ENCODE measurements at places on chromosomes 13 and 19.

DNA sequence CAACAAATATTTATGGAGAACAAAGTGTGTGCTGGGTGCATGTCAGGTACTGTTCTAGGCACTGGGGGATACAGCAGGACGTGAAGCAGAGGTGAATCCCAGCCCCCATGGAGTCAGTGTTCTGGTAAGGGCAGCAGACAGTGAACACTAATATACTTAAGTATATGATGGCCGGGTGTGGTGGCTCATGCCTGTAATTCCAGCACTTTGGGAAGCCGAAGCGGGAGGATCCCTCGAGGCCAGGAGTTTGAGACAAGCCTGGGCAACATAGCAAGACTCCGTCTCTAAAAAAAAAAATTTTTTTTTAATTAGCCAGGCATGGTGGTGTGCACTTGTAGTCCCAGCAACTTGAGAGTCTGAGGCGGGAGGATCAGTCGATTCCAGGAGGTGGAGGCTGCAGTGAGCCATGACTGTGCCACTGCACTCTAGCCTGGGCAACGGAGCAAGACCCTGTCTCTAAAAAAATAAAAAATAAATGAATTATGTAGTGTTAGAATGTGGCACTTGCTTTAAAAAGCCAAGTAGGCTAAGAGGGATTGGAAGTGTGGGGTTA, 22.6 kb downstream of the CHST8 start:
- no peak for DNase-seq

DNA sequence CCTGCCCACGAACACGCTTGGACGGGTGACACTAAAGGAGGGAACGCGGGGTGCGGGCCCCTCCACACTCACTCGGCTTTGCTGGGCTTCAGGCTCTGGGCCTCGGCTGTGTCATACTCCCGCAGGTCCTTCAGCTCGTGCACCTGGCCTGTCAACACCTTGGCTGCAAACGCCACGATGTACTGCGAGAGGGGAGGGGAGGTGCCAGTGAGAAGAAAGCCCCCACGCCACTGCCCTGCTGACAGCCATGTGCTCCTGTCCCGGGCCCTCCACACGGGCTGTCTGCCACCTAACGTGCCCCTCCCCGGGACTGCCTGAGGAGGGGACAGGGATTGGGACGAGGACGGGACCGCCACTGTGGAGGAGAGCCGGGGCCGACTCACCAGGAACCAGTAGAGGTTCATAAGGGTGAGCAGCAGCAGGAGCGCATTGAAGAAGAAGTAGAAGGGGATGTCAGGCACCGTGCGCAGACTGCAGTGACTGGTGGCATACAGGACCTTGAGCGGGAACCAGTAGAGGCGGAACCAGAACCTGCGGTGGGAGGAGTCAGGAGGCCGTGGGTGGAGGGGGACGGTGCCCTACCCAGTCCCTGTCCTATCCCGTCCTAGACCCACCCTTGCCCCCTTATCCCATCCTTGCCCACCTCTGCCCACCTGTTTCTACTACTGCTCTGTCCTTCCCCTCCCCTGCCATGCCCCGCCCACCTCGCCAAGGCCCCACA, 16.9 kb downstream of the CERS1 start:
- DNase-seq, result no peak

DNA sequence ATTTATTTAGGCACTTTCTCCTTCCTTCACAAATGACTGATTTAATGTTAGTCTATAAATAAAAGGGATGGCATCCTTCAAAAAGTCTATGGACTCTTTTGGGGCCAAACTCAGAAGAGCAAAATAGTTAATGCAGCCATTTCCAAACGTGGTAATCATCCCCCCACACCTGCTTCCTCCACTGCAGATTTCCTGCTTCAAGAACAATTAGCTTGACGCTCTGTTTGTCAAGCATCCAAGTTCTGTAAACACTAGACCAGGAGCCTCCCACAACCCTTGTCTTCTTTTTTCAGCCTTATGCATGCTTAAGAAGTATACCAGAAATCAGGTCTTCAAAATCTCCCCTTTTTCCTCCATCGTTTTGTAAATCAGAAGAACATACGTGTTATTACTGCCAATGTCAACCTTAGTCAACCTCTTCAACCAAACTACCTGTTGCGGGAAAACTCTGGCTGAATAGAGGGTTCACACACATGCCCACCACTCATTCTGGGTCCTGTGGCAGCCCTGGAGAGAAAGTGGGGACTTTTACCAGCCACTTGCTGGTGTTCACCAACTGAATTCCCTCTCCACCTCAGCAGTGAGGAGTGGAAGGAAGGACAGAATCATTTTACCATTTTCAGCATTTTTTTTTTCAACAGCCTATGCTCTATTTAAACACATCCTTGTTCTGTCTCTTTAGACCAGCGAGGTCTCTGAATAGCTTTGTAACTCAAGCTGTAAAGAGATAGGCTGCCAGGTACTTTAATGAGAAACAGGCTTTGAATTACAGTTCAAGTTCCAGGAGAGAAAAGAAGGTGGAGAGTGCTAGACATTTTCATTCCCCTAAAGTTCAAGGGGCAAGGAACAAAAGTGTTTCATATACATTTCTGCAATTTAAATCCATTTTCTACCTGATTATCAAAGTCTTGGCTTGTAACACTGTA, 39.1 kb downstream of the EFNB2 start:
- no peak for DNase-seq

DNA sequence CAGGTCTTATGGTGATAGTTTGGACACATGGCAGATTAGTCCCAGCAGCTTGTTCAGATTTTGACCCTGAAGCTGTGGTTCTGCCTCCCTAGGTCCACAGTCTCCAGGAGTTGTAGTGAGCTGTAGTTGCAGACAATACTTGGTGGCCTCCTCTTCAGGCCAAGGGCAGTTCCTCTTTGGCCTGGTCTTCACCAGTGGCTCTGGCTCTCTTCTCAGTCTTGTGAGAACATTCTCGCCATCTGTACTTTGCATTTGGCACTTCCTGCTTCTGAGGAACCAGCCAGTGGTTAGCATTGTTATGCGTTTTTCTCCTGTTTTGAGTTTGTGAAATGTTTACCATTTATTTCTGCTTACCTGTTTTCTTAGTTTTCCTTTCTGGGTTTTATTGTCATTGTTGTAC, 40.7 kb downstream of the PCCA start:
- no peak for DNase-seq

DNA sequence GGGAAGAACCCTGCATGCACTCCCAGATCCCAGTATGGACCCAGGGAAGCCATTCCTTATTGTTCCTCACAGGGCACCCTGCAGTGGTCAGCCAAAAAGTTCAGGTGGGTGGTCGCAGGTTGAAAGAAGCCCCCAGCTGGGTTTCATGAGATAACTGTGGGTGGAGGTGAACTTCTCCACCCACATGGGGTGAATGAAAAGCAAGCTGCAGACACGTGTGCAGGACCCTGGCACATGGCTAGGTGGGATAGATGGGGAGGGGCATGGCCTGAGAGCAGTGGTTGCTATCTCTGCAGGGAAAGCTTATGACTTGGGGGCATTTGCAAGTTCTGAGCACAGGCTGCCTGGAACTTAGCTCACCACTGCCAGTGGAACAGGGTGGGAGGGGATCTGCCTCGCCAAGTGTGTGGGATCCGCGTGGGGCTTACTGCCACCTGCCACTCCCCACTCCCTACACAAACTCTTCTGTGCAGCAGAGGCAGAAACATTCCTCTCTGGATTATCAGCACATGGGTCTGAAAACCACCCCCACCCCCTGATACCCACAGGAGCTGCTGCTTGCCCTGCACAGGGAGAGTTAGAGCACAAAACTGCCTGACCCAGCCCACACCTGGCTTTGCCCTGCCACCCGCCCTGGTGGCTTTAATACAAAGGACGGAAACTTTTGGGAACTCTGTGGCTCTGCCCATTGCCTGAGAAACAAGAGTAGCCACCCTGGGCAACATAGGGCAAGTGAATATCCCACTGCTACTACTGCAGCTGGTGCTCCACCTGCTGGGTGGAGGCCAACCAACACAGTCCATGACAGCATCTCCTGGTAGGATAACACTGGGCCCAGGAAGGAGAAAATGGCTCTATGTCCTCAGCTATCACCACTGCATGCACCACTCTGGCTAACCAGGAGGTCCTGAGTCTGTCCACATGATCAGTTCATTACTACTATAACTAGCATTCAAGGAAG, 24.4 kb downstream of the PLA2G4C start:
- DNase-seq, result no peak

DNA sequence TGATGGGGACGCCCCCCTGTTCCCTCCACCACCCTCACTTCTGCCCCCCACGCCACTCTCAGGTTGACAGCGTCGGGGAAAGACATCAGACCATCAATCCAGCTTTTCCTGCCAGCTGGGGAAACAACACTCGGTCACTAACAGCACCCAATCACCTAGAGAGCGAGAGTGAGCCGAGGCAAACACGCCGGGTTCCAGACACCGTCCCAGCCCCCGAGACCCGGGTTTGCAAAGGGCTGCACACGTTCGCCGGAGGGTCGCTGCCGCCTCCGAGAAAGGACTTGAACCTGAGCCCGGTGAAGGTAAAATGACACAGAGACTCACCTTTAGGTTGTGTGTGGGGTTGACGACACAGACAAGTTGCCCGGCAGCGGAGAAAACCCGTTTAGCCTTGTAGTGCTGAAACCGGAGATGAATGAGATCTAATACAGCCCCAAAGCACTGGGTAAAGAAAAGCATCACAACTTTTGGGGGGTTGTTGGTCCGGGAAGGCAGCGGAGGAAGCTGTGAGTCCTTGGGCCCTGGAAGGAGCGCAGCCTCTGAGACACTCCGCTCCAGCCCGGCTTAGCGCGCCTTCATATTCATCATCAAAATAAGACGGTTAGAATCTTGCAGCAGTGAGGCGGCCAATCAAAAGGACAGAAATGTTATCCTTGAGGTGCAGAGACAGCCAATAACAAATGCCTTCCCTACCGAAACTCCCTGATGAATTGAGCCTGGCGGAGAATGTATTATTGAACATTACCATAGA, at the start of gene SIAH3:
Gene SIAH3 (minus strand): TSS at position 583 of the 751 bp plus-strand sequence. CDS start 124 bp downstream, at position 459.
- peak; percentile 42 for DNase-seq

DNA sequence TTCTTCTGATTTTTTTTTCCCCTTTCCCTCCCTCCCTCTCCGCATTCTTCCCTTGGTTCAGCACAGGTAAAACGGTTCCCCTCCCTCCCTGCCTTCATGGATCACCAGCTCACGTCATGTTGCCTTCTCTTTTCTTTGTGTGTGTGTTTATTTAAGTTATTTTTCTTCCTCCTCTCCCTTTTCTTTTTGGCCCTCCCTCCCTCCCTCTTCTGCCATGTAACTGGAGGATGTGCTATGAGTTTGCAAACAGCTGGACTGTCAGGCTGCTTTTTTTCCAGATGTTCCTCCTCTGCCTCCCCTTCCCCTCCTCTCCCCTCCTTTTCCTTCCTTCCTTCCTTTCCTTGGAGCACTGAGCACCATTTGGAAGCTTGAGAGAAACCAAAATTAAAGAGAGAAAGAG, 2.0 kb downstream of the LENG9 start:
- DNase-seq, result peak; percentile 42

GRCh38 chr19:48795685-48796070, 15.2 kb downstream of the BCAT2 start:
- no peak for DNase-seq

GRCh38 chr13:32212421-32212820, 102.7 kb downstream of the ZAR1L start:
- peak; percentile 78 for DNase-seq

- peak; percentile 34 for DNase-seq
Measured at GRCh38 chr13:100089465-100090032, 656 bp downstream of the PCCA start.

DNA sequence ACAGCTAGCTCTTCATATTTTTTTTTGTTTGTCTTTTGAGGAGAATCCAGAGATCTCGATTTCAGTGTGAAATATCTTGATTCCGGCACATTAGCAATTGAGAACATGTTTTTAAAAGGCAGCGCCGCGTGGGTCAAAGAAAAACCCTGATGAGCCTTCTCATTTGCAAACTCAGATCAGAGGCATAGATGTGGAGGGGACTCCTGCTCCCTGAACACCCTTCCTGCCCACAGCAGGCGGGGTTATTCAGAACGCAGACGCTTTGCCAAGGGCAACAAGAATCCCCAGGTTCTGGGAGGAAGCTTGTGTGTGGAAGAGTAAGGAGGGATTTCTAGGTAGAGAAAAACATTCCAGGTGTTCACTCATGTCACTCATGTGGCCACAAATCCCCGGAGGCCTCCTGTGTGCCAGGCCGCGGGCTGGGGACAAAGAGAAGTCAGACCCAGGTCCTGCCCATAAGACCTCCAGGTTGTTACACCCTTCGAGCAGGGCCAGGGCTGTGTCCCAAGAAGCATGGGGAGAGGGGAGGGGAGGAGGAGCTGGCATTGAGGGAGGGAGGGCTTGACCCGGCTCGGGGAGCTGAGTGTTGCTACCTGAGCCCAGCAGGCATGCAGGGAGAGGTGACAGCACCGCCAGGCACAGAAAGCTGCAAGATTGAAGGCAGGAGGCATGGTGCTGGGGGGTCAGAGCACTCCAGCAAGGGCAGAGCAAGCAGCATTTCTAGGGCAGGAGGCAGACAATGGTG, 15.9 kb upstream of the IGLON5 start:
- DNase-seq, result no peak
